ENCODE measurements at places on chromosomes 11 and 22.

GRCh38 chr22:24591286-24591830, 1.5 kb downstream of the LRRC75B start:
- DNase-seq, result no peak

- DNase-seq, result no peak
Measured at GRCh38 chr11:128941110-128941509, 1.6 kb downstream of the TP53AIP1 start.

- DNase-seq, result no peak
Measured at GRCh38 chr11:69160296-69161116, 4.8 kb downstream of the SMIM38 start.

DNA sequence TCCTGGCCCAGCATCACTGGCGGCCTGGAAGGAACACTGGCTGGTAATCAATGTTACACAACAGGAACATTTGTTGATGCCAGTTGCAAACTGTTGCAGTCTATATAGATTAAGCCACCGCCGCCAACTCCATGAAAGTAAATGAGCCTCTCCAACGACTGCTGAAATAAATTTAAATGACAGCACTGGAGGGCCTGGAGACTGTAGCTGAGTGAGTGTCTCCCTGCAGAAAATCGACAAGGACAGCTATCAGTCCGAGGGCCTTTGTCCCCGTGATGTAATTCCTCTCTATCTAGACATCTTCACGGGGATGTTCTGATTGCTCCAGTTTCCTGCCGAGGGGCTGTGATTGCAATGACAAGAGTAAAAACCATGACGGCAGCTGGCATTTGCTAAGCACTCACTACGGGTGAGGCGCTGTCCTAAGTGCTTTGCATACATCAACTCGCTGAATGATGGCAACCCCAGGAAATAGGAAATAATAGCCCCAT, 120.4 kb downstream of the SEZ6L start:
- DNase-seq, result no peak
